ENCODE measurements at places on chromosomes 2 and 18. TPM values are rescaled to one million over a fixed set of nuclear protein-coding genes. Genes with fewer than 3 reads are reported as not detected.

MYCN gene
- polyA plus RNA-seq, result 33.5 TPM

SMPD4 gene
- 77.3 TPM for polyA plus RNA-seq

PROKR1 gene
- polyA plus RNA-seq, result 0.37 TPM

CXCR4 gene
- 45.7 TPM for polyA plus RNA-seq

DSC1 gene
- polyA plus RNA-seq, result 2.0 TPM

RPL31 gene
- polyA plus RNA-seq, result 3,007 TPM

ERBB4 gene
- polyA plus RNA-seq, result 54.7 TPM

SERPINB13 gene
- polyA plus RNA-seq, result not detected

SLC9A4 gene
- 5.9 TPM for polyA plus RNA-seq

DSG4 gene
- polyA plus RNA-seq, result not detected

NT5C1B gene
- 1.0 TPM for polyA plus RNA-seq

FAM117B gene
- polyA plus RNA-seq, result 29.4 TPM

REL gene
- polyA plus RNA-seq, result 10.3 TPM

EHBP1 gene
- polyA plus RNA-seq, result 54.3 TPM

SH3YL1 gene
- polyA plus RNA-seq, result 96.3 TPM

ANKRD29 gene
- 0.72 TPM for polyA plus RNA-seq

RTKN gene
- polyA plus RNA-seq, result 73.4 TPM

HS1BP3 gene
- 21.0 TPM for polyA plus RNA-seq

TRIM43 gene
- polyA plus RNA-seq, result 0.49 TPM

DAPL1 gene
- 32.9 TPM for polyA plus RNA-seq

BOK gene
- polyA plus RNA-seq, result 30.2 TPM

RGPD6 gene
- 35.9 TPM for polyA plus RNA-seq

SPTBN1 gene
- 237 TPM for polyA plus RNA-seq

SF3B6 gene
- polyA plus RNA-seq, result 165 TPM

GCG gene
- not detected for polyA plus RNA-seq

FAM237A gene
- not detected for polyA plus RNA-seq

RNU2-63P gene
- polyA plus RNA-seq, result not detected

FLACC1 gene
- polyA plus RNA-seq, result 2.4 TPM

ERCC3 gene
- polyA plus RNA-seq, result 79.8 TPM

SERPINB7 gene
- polyA plus RNA-seq, result 0.50 TPM

CIB4 gene
- polyA plus RNA-seq, result 0.89 TPM

TRABD2A gene
- polyA plus RNA-seq, result 0.59 TPM

GULP1 gene
- polyA plus RNA-seq, result 66.6 TPM

PCARE gene
- polyA plus RNA-seq, result 0.62 TPM

RESP18 gene
- not detected for polyA plus RNA-seq

EVX2 gene
- polyA plus RNA-seq, result not detected

NAT8 gene
- polyA plus RNA-seq, result 22.6 TPM

RIT2 gene
- 0.09 TPM for polyA plus RNA-seq

ALK gene
- polyA plus RNA-seq, result 0.17 TPM

LRP2 gene
- polyA plus RNA-seq, result 151 TPM

AGXT gene
- 0.15 TPM for polyA plus RNA-seq

PPP4R1 gene
- 85.1 TPM for polyA plus RNA-seq

CDH19 gene
- polyA plus RNA-seq, result 0.27 TPM

All from renal cortex interstitium (tissue), 15 donors.